GM06990 (cell line): ENCODE measurements at places on chromosomes 12 and 14.

DNA sequence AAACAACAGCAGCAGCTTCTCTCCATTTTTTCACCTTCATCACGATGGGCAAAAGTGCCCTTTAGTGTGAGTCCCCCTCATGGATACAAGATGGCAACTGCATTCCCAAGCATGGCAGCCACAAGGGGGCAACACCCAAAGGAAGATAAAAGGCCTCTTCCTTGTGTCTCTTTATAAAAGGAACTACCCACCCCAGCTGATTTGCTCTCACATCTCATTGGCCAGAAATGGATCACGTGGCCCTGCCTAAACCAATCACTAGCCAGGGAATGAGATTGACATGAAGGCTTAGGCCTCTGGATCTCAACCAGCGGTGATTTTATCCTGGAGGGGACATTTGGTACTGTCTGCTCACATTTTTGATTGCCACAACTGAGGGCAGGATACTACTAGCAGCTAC is 21.9 kb upstream of the IFT81 start:
- peak; percentile 35 for DNase-seq

GRCh38 chr14:36467332-36467731 is 52.7 kb downstream of the NKX2-1 start:
- no peak for DNase-seq

GRCh38 chr12:82517027-82517426 is 158.7 kb downstream of the METTL25 start:
- DNase-seq, result no peak

- peak; percentile 44 for DNase-seq
Measured at GRCh38 chr12:46386360-46386867, 13.8 kb upstream of the SLC38A2 start.

DNA sequence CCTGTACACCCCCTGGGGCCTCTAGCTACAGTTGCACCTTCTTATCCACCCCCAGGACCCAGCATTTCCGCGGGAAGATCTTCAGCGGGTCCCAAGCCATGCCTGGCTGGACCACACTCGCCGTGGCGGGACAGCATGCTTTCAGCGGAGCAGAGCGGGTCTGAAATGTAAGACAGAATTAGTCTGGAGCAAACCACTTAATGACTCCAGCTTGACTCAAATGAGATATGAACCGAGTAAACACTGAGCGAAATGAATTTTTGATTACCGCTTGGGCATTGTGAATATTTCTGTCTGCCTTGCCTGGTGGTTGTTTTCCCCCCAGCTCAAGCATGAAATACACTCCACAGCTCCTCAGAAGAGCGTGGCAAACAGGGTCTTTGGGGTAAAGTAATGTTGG is 60.8 kb downstream of the SLC24A4 start:
- DNase-seq, result no peak

DNA sequence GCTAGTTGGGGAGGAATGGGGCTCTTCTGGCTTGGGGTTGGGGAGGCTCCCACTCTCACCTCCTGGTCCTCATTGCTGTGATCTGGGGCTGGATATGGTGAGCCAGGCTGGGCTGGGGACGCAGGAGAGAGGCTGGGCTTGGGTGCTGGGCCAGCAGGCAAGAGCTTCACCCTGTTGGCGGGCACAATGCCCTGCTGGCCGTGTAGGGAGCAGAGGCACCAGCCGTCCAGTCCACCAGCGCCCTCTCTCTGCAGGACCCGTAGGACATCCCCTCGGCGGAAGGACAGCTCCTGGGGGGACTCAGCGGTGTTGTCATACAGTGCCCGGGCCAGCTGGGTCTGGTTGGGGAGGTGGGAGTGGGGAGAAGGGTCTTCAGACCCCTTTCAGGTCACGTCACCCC is 4.5 kb downstream of the EFS start:
- no peak for DNase-seq

GRCh38 chr14:24908592-24909236 is 141.2 kb downstream of the STXBP6 start:
- no peak for DNase-seq

DNA sequence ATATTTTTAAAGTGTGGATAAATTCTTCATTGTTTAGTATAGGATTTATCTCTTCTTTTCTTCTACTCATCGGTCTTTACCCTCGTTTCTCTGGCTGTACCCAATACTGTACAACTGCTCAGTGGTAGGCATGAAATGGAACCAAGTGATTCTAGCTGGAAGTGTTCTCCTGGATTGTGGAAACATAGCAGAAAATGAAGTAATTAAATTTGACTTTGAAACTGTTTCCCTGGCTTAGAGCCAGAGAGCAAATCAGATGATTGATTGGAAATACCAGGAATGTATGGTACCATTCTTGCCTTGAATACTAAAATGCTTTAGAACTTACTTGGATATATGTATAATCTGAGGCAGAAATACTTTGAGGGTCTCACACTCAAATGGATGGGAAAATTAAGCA is 292.3 kb downstream of the ERC1 start:
- no peak for DNase-seq

DNA sequence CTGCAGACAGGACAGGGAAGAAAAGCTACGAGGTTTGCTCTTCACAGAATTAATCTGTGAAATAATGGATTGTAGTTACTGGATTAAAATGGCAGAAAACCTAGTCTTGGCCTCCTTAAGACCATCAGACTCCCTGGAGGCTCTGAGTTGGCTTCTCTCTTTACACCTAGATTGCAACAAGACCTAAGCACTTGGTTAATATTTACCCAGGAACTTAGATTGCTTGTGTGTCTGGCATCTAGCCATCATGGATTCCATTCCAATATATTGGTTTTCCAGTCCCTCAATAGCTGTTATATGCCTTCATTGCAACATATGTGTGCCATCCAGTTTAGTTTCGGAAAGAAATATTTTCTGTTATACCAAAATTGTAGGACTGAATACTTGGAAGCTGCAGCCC is 1.9 kb upstream of the GTF2A1 start:
- DNase-seq, result no peak

DNA sequence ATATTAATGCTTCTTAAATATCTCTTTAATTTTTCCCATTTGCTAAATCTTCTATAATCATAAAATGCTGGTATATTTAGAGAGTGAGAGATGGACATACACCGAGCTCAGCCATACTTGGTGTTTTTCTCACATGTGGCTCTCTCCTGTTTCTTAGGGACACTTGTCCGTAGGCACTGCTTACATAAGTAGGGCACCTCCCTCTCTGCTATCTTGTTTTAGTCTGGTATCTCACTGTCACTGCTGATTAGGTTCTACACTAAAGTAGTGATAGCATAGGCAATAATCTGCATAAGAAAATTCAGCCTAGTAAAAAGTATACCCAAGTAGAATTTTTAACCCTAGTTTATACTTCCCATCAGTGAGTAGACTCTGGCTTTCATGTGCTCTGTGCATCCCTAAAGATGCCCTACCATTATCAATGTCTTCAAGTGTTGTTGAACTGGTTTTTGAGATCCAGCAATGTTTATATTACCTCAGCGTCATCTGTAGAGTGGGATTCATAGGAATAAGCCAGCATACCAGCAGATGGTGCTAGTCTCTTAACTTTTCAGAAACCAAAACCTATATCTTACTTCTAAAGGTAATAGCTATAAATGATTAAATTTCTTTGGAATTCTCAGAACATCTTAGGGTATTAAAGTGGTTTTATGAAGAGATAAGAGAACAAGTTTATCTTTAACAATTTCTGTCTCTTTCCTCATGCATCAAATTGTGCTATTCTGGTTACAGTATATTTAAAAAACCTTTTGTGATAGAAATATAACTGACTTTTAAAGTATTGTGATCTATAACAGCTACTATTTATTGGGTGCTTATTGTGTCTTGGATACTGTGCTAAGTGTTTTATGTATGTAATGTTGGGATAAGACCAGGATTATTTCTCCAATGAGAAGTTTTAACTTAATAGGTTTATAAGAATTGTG is 32.9 kb downstream of the ARID2 start:
- DNase-seq, result no peak

DNA sequence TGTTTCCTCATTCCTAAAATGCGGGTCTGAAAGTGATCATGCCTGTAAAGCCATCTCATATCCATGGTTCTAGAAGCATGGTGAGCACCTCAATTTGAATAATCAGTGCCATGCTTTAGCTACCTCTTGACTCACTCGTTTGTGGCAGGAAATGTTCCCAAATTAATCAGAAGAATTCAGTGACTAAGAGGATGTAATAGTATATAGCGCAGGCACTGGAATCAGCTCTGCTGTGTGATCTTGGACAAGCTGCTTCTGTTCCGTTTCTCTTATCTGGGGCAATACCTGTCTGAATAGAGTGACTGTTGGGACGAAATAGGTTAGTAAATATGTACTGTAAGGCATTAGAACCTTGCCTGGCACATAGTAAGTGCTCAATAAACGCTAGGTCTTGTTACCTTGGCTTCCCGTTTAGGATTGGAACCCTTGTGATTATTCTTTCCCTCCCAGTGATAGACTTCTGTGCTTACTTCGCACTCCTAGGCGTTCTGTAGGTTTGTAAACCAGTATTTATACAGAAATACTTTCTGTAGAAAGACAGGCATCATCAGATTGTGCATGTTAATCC is 820 bp upstream of the SMAGP start:
- DNase-seq, result no peak

- DNase-seq, result no peak
Measured at GRCh38 chr14:68308726-68309520, 483.9 kb downstream of the ZFP36L1 start.

GRCh38 chr12:8034802-8035201 is 2.3 kb downstream of the FOXJ2 start:
- no peak for DNase-seq

- peak; percentile 63 for DNase-seq
Measured at GRCh38 chr12:104643819-104644669, 187.3 kb downstream of the CHST11 start.

DNA sequence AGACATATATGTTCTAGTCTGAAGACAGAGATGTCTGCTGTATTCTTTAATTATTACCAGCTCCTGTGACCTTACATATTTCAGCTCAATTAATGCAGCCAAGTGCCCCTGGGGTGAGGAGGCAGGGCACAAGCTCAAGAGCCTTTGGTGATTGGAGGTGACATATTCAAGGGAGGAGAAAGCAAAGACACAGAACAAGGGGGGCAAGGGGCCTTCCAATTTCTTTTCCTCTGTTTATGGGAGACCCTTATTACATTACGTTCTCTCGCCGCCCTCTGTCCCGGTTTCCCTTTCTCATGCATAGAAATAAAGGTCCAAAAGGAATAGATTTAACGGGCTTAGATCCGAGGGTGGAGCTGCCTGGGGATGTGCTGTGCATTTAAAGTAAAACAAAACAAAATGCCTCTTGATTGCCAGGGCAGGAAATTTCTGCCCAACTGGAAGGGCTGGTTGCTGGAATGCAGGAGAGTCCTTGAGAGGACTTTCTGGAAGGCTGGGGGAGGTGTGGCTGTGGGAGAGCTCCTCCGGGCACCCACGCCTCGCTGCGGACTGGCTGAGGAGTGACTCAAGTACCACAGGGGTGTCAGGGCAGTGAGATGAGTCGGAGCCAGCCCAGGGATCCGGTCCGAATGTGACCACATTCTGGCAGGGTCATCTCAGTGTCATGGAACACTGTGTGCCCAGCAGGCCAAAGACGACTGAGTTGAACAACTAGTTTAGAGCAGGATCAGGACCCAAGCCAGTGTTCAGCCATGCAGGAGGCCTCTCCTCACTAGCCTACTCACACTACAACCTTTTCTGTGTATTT is 32.1 kb upstream of the GSG1 start:
- DNase-seq, result no peak

GRCh38 chr14:66380143-66380542 is 106.0 kb upstream of the CCDC196 start:
- DNase-seq, result no peak

- DNase-seq, result peak; percentile 65
Measured at GRCh38 chr12:108337235-108338223, 1.6 kb downstream of the CMKLR1 start.

DNA sequence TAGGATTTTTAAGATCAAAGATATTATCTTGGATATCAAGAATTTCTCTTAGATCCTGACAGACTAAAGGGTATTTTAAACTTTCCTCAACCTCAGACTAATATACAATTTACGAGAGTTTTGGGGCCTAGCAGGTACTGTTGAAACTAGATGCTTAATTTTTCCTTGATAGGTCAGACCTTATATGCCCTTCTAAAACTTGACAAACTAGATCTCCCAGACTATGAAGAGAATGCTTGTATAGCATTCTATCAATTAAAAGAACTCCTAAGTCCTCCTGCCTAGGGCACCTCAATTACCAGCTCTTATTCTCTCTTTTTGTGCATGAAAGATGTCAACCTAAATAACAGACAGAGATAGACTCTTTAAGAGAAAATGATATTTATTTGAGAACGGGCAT is 60.4 kb upstream of the TRIM9 start:
- DNase-seq, result no peak

- no peak for DNase-seq
Measured at GRCh38 chr12:56993346-56993745, 13.0 kb downstream of the ZBTB39 start.

GRCh38 chr12:50677858-50678257 is 86.0 kb upstream of the ATF1 start:
- DNase-seq, result no peak

- no peak for DNase-seq
Measured at GRCh38 chr12:52257074-52257551, 17.3 kb upstream of the KRT86 start.

- DNase-seq, result no peak
Measured at GRCh38 chr12:16094437-16094836, 183.0 kb downstream of the SLC15A5 start.

GRCh38 chr12:8644345-8645248 is 18.0 kb downstream of the MFAP5 start:
- peak; percentile 75 for DNase-seq

DNA sequence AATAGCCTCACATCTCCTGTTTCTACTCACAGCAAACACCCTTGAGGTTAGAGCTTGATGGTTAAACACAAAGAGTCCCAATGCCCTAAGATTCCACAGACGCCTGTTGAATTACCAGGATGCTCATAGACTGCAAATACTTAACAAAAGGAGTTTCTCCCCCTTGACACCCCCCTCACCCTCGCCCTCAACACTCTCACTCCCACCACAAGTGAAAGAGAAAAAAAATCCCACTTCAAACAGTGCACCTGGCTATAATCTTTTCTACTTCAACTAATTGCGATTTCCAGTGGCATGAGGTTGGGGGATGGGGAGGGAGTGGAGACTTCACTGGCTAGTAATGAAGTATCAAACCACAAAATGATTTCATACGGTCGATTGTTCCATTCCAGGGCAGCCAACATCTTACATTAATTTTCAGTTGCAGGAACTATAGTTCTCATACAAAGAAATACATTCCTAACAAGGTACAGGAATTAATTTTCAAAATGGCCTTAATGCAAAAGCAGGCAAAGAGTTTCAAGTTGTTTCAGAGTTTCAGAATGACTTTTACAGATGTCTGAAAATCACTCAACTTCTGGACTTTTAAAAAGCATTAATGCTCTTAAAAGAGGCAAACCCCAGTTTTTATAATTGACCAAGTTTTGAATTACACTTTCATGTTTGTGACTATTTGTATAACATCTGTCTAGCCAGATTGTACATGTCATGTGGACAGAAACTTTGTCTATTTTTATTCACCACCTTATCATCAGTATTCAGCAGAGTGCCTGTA is 390.7 kb downstream of the C12orf75 start:
- DNase-seq, result peak; percentile 48

DNA sequence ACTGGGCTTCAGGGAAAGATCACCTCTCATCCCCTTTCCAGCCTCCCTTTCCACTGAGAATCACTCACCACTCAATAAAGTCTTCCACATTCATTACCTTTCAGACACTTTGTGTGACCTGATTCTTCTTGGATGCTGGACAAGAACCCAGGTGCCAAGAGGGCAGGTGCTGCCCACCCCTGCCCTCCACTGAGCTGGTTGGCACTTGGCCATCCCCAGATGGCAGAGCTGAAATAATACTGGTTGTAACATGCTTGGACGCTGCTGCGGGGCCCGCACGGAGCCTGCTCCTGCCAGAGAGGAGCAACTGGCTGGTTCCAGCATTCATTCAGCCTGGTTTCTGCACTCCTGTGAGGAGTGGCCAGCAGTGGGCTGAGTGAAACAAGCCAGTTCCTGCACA is 386.7 kb upstream of the CCDC196 start:
- DNase-seq, result no peak
